ENCODE measurements at places on chromosomes 3 and 15.

DNA sequence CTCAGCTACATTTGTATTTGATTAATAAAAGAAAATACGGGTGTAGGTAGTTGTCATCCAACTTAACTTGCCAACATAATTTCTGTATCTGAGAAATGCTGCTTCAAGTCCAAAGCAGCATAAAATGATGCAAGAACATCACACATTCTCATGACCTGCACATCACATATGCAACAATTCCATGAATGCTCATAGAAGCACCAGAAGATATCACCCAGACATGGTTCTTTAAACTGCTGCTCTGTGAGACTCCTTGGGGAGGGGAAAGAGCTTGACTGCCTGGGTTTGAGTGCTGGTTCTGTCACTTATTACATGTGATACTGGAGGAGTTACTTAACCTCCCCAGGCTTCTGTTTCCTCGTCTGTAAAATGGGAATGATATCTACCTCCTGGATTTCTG lies 39.4 kb downstream of the CHST14 start:
- DNase-seq, result no peak

GRCh38 chr3:122178711-122179110 lies 4.8 kb upstream of the CASR start:
- no peak for DNase-seq

DNA sequence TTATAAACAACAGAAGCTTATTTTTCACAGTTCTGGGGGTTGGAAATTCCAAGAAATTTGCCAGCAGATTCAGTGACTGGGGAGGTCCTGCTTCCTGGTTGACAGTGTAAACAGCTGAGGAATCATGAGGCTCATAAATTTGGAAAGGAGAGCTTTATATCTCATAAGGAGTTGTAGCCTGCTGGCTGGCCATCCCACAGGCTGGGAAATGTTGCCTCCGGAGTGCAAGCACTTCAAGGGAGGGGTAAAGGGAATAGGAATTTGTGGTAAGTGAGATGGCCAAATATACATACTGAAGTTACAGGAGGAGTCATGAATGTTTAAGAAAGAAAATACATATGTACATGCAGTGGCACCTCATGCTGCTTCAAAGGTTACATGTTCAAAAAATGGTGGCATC lies 217.2 kb upstream of the CBLB start:
- no peak for DNase-seq

- no peak for DNase-seq
These were observed 379.4 kb upstream of the CFAP20DC start for GRCh38 chr3:59429198-59429597.

GRCh38 chr3:122391681-122392446 lies 7.9 kb downstream of the FAM162A start:
- no peak for DNase-seq

DNA sequence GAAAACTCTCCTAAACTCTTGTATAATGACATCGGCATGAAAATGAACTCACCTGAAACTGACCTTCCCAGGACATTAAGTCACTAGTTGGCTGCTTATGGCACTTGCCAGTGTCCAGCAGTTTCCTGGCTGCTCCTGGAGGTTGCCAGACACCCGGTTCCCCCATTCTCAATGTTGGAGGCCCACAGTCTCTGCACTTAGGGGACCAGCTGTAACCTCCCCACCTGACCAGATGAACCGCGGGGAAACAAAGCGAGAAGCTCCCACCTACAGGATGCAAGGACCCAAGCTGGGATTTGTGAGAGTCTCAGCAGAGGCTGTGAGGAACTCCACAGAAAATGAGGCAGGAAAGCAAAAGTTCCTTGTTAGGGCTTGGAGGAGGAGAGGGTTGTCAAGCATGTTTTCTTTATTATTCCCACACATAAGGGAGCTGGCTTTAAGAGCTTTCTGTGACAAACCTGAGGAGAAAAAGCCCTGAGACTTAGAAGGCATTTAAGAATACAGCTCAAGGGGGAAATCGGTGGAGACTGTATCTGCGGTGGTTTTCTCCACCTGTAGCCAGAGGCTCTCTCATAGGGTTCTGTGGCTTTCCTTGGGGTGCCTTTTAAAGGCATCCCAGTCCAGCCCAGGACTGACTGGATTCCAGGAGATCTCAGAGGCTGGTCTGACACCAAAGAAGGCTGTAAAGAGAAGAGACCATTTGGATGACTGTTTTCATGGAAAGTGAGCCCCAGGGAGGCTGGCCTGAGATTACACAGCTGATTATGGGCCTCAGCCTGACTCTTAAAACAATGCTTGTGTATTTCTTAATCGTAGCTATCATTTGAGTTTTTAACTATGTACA lies 4.6 kb downstream of the TPM1 start:
- no peak for DNase-seq

DNA sequence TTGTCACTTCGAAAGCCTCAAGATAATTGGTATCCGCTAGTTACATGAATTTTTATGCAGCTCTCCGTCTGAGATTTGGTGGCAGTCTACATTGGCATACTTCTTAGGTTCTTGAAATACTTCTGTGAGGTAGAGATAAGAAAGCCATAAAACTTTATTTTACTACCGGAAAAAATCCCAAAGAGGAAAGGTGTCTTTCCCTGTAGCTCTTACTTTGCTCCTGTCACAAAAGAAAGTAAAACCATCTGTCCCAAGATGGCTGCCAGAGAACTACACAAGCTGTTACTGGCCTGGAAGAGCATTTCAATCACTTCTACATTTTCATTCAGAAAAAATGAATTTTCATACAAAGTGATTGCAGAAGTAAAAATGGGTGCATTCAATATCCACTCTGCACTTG lies 214.8 kb upstream of the ST8SIA2 start:
- no peak for DNase-seq

DNA sequence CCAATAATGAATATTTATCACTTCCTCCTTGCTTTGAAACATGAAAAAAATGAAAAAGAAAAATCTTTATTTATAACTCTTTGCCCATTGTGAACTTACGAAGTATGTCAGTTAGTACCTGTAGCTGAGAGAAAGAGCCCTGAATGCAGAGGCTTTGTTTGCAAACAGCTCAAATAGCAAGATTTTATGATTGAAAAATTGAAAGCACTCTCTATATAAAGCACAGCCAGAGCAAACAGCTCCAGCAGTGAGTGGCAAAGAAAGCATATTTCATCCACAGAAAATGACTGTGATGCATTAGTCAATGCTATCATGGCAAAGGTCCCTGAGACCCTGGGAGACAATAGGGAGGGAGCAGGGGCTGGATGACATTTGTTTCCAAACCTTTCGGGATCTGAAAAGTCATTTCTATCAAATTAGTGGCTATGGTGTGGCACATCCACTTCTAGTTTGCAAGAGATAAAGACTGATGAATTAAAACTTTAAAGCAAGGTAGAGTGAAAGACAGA lies 576.1 kb downstream of the OTOL1 start:
- DNase-seq, result no peak

GRCh38 chr15:47972738-47973137 lies 148.1 kb upstream of the SLC24A5 start:
- no peak for DNase-seq

GRCh38 chr3:107525644-107526305 lies 3.0 kb downstream of the BBX start:
- peak; percentile 6 for DNase-seq

GRCh38 chr3:28624084-28624483 lies 275.5 kb upstream of the AZI2 start:
- DNase-seq, result no peak

DNA sequence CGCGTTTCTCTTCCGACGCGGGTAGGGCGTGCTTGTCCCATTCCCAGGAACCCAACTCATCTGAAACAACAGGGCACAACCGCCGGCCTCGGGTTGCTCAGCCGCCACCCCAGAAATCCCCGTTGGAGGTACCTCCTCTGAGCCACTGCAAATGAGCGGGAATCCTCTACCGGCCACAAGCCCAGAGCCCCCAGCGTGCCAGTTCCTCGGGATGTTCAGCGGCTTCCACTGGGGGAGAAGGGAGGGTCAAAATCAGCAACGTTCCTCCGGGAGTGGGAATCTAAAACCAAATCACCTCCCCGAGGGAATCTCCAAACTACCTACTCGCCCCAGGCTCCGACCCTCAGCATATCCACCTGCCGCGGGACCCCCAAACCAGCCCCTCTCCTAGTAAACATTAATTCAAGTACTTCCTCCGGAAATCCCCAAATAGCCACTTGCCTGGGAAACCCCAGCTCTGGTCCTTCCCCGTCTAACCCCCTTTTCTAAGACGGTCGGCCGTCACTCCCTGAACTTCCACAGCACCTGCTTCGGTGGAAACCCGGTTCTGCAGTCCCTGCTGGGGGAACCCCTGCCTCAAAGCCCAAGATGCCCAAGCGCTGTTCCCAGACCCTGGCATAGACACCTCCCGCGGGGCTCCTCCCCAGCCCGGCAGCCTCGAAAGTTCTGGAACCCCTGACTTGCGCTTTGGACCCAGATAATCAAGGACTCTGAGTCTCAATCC lies 887 bp downstream of the OXTR start:
- no peak for DNase-seq

GRCh38 chr3:11019116-11019819 lies 26.7 kb downstream of the SLC6A1 start:
- DNase-seq, result no peak

- no peak for DNase-seq
These were observed 78.3 kb upstream of the MLF1 start for GRCh38 chr3:158492685-158493084.

- DNase-seq, result no peak
These were observed 2.4 kb downstream of the CSRNP1 start for GRCh38 chr3:39150803-39151631.

DNA sequence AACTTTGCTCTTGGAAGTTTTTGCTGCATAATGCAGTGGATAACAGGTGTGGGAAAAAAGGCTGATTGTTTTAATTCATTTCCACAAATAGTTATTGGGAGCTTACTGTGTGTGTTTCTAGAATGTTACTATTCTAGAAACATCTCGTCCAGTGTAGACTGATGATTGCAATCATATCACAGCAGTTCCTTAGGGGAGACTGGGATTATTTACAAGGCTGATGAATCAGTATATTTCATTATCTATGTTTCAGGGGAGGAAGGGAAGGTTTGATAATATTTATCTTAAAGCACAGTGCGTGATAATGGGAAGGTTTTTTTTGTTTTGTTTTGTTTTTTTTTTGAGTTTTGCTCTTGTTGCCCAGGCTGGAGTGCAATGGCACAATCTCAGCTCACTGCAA lies 2.4 kb downstream of the USP13 start:
- DNase-seq, result no peak

DNA sequence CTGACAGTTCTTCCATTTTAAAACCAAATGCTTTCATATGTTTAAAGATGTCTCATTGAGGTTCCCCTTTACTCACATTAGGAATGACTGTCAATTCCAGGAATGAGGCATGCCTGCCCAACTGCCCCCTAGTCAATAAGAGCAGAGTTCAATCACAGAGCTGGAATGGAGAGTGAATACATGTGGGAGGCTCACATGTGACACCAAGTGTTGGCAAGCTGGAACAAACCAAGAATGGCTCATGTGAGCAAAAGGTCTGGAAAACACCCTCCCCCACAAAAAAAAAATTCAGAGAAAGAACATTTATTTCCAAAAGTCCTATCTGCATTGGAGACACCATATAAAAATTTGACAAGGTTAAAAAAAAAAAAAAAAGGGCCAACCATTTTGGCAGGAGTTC lies 3.7 kb downstream of the PBRM1 start:
- no peak for DNase-seq

GRCh38 chr3:195440379-195440778 lies 2.4 kb downstream of the ACAP2 start:
- DNase-seq, result no peak

- DNase-seq, result peak; percentile 36
These were observed at the start of gene SEMA3F for GRCh38 chr3:50154840-50155490. SEMA3F (plus strand) TSS chr3:50155324; CDS start chr3:50159623, 4,299 bp downstream.

DNA sequence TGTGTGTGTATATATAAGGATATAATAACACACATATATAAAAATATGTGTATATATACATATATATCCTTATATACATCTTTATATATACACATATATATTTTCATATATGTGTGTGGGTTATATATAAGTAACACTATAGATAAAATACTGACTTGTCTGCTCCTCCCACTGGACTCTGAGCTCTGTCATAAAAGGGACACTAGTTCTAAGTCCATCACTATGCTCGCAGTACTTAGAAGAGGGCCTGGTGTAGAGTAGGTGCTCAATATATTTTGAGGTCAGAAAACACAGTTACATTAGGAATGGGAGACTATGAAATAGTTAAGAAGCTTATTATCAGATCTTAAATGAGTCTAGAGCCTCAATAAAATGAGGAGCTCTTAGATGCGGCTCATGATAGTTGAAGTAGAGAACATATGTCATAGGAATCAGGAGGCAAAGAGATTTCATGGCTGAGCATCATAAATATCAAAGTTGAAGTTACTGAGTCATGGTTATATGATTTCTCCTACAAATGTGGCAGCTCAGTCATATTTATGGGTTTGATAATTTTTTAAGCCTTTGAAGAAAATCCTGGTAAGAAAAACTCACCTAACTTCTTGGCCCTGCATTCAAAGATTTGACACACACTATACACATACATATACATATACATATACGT lies 371.2 kb upstream of the THBS1 start:
- DNase-seq, result no peak

DNA sequence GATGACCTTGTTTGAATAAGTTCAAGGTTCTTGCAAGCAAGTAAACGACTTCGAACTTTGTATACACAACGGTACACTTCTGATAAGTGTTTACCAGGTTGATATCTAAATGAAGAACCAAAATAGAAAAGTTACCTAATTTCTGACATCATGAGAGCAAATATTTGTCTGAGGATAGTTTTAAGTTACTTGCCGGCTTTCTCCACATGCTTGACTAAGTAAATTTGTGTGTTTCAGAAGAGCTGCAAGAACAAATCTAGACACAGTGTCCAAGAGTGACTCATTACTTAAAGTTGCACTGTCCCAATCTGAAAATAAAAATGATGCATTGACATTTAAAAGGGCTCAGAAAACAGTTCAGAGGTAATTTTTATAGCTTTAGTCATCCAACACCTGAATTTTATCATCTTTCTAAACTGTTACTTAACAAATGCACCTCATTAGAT lies 115.1 kb downstream of the HERC1 start:
- no peak for DNase-seq

GRCh38 chr15:63458026-63458425 lies 46.4 kb upstream of the USP3 start:
- no peak for DNase-seq

DNA sequence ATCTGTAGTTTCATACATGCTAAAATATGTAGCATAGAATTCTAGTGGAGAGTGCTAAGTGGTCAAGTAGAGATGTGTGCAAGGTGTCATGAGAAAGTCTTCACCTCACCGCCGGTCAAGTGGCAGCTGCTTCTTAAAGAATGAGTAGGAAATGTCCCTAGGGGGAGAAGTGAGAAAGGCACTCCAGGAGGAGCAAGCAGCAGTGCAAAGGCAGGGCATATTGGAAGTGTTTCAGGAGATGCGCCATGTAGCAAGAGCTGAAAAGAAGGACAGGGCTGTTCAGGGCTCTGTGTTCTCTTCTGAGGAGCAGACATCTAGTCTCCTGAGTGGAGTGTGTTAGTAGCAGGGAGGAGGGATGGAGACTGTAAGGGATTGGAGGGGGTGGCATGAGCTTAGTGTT lies 312.4 kb upstream of the SEMA6D start:
- no peak for DNase-seq

- no peak for DNase-seq
These were observed 106.0 kb downstream of the MEX3B start for GRCh38 chr15:81939604-81940440.
